Stimulated activated CD8-positive, alpha-beta memory T cell treated with anti-CD3 and anti-CD28 coated beads, Interleukin-4, amount 100 ng/mL, for 24 hours (primary cell): ENCODE measurements at places on chromosomes 2 and 18.

- DNase-seq, result no peak
These were observed 129.9 kb downstream of the FHOD3 start for GRCh38 chr18:36427369-36427768.

- peak; percentile 1 for DNase-seq
These were observed 45.4 kb downstream of the TTN start for GRCh38 chr2:178761759-178762371.

DNA sequence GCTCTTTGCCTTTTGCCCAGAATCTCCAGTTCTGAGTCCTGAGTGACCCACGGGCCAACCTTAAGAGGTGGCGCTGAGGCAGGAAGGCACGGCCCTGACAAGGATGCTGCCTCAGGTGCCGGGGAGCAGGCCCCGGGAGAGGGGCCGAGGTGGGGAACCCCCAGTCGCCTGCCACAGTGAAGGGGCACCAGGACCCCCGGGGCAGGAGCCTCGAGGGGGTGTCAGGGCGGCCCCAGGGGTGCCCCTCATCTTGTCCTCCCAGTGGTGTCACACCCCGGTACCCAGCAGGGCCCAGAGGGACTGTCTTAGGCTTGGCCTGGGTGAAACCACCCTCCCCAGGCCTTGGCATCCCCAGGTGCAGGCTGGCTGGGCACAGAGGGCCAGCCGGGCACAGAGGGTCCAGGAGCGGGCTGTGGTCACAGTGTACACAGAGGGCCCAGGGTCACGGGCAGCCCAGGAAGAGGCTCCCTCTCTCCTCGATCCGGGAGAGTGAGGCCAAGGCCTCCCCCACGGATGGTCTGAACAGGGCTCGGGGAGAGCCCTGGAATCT, 1.0 kb downstream of the PDCD1 start:
- no peak for DNase-seq

- DNase-seq, result no peak
These were observed 38.5 kb downstream of the UPP2 start for GRCh38 chr2:158140201-158140600.

- DNase-seq, result no peak
These were observed 3.1 kb downstream of the RPRD1A start for GRCh38 chr18:36064027-36064808.

DNA sequence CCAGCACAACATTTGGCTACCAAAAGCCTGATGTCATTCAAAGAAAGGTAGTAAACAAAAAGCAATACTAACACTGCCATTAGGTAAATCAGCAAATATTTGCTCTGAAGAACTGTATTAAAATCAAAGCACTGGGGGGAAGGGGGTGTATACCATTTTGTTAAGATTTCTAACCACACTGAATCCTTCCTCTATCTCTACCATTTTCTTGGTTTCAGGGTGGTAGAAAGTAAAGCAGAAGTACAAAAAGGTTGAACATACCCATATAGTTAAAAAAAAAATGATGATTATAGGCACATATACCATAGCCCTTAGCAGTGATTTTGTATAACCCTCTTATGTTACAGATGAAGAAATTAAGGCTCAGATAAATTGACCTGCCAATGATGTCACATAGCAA, 437.6 kb downstream of the ZEB2 start:
- DNase-seq, result no peak

- no peak for DNase-seq
These were observed 51.2 kb downstream of the CLASP1 start for GRCh38 chr2:121598087-121598486.

DNA sequence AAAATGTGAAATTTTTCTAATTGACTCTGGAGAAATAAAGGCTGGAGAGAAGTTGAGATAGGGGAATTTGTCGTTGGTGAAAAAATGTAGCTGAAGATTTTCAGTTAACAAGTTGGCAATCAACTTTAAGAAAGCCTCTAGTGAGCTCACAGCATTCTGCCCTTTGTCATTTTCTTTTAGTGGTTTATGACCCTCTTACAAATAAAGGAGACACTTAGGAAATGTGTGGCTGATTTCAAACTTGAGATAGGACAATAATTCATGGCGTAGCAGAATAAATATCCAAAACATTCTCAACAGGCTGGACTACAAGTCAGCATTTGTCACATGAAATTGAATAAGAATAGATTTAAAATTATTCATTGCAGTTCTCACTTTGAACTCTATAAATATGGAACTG, 412.5 kb upstream of the SPHKAP start:
- no peak for DNase-seq

GRCh38 chr2:16223161-16223840, 283.0 kb downstream of the MYCN start:
- no peak for DNase-seq

- no peak for DNase-seq
These were observed 46.8 kb downstream of the EPG5 start for GRCh38 chr18:45920367-45920766.

DNA sequence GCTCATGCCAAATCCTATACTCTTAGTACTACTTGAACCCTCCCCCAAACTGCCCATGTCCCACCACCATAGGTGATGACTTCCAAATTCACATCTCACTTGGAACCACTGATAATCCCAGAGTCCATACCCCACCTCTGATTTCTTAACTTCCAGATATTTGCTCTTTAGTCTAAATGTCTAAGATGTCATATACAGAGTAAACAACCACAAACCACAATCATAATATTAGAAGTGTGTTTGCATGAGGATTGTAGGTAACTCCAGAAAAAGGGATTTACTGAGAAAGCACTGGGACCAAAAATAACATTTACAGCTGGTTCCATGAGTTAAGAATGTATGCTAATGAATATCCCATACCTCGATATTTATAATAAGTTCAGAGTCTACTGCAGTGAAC, 146.2 kb downstream of the ZNF385B start:
- DNase-seq, result no peak

- no peak for DNase-seq
These were observed 43.9 kb upstream of the PLB1 start for GRCh38 chr2:28451793-28452533.

- no peak for DNase-seq
These were observed 7.6 kb downstream of the ATP6V1B1 start for GRCh38 chr2:70943205-70943871.
